Choroid plexus epithelial cell (primary cell): ENCODE measurements at places on chromosomes 2 and 18.

GRCh38 chr2:107729440-107729839 lies 97.3 kb upstream of the RGPD4 start:
- DNase-seq, result no peak

GRCh38 chr2:136765256-136766072 lies at the start of gene THSD7B:
Gene THSD7B, plus strand, starts transcription at chr2:136765545. Its CDS starts 116,634 bp downstream, at chr2:136882179.
- no peak for DNase-seq

GRCh38 chr2:228988786-228989185 lies 282.3 kb downstream of the PID1 start:
- DNase-seq, result no peak

DNA sequence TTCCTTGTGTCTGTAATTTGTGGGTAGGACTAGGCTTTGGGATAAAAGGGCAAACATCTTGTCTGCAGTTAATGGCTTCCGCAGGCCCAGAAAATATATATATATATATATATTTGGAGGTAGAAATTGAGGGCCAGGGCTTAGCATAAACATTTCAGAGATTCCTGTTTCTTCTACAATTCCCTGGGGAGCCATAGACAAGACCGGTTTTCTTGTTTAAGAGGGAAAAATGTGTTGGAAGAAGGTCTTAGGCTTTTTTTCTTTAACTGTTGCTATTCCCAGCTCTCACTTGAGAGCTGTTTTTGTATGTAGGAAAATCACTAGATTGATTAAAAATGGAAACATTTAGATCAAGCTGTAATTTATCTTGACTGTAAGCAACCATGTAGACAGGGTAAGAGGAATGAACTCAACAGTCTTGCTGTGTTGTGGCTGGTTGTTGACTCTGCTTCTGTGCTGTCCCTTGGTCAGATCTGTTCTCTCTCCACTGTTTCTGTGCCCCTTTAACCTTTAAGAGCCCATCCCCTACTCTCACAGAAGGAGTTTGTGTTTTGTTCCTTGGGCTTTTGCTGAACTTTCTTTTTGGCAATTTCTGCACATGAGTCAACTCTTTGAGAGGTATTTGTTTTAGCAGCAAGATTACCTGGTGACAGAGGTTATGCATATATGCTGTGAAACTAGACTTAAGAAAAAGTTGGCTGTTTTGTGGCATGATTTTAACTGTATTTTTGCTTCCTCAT lies 58.3 kb downstream of the EFEMP1 start:
- peak; percentile 93 for DNase-seq

GRCh38 chr2:74739129-74739528 lies 85.1 kb downstream of the SEMA4F start:
- DNase-seq, result no peak

GRCh38 chr18:6881034-6881820 lies 151.7 kb downstream of the ARHGAP28 start:
- DNase-seq, result peak; percentile 66

- no peak for DNase-seq
These were observed 554.4 kb upstream of the LRRTM1 start for GRCh38 chr2:80858965-80859364.

DNA sequence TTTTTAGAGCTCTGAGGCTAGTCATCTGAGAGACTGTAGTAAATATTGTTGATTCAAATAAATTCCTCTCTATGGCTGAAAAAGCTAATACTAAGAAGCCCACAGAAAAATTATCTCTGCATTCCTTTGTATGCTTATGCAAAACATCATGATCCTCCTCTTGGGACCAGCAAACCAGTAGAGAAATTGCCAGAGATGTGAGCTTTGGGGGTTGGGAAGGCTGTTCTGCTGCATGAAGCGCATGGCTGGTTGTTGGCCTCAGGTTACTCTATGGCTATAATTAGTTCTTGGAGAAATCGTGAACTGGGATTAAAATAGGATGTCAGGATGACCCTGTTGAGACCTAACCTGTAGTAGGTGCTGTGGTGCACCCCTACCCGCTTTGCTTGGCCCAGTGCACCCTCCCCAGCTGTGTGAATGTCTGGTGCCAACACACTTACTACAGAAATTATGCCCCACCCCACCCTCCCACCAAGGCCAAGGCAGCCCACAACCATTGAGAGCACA lies 35.5 kb upstream of the C1D start:
- DNase-seq, result no peak

GRCh38 chr2:59236723-59237122 lies 995.6 kb upstream of the FANCL start:
- peak; percentile 31 for DNase-seq

GRCh38 chr2:106932644-106933043 lies 46.7 kb upstream of the ST6GAL2 start:
- DNase-seq, result no peak

DNA sequence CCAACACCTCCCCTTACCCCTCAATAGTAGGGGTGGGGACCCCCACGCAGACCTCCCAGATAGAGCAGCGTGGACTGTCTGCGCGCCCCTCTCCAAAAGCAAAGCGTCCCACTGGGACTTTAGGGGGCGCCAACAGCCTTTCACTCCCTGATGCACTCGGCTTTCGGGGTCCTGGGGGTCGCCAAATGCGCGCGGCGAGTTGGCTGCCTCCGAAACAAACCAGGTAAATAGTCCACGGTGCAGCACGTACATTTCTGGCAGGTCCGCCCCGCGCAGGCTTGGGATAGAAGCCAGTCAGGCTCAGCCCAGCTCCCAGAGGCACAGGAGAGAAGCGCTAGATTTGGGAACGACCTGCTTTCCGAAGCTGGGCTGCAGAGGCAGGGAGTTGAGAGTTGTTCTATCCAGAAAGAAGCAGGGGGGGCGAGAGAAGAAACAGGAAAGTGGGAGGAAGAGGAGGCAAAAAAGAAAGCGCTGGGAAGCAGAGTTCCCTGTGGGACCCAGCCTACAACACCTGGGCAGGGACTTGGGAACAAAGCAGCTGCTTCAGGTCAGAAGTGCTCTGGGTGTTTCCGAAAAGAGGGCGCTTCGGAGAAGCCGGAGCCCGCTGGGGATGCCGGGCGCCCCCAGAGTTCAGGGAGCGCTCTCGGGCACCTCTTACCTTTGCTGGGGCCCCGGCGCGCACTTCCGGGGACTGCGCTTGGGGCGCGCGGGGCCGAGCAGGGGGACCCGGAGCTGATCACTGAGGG lies 544 bp downstream of the EVA1A start:
- peak; percentile 42 for DNase-seq

DNA sequence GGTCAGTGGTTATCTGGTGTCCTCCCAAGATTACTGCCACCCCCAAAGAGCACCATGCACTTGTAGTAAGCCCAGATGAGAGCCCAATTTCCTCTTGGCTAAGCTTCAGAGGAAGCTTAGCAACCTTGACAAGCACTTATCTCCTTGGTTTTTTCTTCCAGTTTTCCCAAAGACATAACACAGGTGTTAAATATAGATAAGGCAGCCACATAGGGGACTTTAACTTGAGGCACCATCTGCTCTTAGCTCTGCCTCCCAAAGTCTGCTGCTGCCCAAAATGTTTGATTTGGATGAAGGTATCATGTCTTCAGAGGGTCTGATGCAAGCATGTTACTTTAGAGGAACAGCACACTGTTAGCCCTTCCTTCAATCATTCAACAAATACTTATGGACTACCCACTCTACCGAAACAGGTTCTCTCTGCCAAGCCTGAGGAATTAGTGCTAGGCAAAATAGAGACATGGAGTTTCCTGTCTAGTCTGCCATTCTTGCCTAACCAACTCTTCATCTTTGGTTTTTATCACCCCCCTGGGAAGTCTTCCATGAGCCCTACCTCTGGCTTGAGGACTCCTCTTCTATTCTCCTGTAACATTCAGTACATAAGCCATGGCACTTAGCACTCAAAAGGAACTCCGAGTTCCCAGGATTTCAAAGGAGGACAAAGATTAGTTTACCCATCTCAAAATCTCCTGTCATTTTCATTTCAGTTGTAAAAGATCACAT lies 73.7 kb downstream of the SP3 start:
- no peak for DNase-seq

DNA sequence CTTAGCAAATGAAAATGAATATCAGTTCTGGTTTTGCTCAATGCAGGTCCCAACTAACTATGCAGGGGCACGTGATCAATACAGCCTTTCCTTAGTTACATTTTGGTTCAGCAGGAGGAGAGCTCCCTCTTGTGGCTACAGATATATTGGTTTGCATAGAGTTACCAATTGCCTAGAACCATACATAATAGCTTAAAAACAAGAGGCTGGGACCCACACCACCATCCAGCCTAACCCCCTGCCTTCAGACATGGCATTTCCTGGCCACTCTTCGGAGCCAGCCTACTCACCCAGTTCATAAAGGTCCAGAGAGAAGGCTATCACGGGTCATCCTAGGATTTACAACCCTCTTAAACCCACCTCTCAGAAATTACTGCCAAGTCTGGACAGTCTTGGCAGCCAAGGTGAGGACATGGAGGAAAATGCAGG lies 10.5 kb downstream of the CCDC93 start:
- peak; percentile 92 for DNase-seq

DNA sequence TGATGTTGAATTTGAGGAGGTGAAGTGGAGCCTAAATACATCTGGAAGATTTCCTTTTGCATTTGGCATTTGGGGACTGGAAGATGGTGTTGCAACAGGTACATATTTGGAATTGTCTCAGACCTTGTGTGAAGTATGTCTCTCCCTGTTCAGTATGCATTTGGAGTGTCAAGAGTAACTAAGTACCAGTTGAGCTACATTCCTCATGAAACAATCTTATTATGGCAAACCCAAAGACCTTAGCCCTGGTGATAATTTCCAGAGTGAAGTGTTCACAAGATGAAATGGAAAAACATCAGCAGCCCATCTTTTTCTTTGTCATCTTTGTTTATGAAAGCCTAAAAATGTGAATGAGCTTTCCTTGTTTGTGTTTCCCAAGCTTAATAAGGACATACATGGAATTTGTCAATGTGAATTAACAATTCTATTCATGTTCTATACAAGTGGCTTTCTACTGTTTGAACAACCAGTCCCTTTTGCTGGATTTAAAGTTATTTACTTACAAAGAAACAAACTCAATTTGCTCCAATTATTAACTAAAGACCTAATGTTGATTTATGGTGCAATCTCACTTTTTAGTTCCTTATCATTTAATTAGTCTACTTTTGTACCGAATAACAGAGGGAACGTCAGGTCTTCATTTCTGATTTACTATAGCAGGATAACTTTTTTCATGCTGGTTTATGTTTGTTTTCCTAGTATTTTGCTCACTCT lies 42.1 kb upstream of the PPP1R1C start:
- DNase-seq, result peak; percentile 6

DNA sequence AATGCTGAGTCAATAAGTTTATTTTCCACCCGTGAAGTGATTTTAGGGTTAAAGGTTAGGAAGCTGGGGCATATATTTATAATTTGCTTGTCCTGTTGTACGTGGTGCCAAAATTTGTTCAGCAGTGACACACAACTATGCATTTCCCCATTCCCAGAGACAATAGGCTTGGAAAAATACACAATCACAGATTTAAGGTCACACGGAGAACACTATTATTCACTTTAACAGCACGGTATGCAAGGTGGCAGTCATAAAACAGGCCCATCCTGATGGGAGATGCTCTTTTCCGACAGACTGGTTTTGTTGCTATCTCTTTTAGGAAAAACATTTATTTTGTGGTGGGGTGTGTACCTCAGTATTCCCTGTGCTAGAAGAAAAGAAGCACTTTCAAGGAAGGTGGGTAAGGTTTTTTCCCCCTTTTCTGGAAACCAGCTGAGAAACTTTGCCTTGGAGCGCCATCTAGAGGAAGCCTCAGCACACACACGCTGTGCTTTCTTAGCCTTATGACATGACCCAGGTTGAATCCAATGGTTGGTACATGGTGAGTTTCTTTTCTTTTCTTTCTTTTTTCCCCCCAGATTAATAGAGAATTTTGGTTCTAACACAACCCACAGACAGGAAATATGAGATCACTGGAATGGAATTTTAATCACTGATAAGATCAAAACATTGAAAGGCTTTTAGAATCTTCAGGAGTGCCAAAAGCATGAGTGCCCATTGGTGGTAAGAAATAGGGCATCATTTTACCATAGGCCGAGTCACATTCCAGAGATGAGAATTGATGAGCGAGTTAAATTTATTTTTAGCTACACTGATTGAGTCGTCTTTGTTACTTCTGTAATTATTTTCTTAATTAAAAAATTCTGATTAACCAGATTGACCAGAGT lies 332.1 kb downstream of the AGPS start:
- DNase-seq, result peak; percentile 68

DNA sequence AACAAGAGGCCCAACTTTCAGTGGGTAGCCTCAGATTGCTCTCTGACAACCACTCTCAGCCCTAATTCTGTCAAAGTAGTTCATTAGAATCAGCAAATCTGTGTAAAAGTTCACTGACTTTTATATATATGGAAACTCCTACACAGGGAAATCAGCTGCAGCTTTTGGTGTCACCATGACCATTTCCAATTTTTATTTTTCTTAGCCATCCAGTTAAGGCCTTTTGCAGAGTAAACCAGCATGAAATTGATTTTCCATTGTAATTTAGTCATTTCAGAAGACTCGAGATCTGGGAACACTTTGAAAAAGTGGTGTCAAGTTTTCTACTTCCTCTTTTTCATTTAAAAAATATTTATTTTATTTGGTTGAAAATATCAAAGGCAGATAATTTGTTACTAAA lies 263.2 kb downstream of the TMEM182 start:
- no peak for DNase-seq

DNA sequence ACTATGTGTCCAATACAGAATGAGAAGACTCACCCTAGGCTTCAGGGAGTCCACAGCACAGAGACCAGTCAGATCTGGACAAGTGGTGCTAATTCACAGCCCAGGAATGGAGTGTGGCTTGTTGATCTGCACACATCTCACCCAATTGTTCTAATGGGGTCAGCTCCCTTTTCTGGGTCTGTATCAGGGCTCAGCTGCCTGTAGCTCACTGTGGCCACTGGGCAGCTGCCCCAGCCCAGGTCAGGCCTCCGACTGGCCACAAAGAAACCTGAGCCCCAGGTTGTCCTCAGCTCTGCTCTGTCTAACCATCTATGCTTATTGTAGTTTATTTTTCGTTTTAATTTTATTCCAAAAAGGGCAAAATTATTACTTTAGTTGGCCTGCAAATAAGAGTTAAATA lies 202.3 kb upstream of the RAB6C start:
- DNase-seq, result no peak
